ENCODE measurements at places on chromosomes 7 and 10.

- no peak for DNase-seq
Measured at GRCh38 chr10:47423476-47423875, 39.4 kb upstream of the ZNF488 start.

- DNase-seq: peak; percentile 17
Measured at GRCh38 chr7:132249256-132249971, 326.9 kb downstream of the PLXNA4 start.

DNA sequence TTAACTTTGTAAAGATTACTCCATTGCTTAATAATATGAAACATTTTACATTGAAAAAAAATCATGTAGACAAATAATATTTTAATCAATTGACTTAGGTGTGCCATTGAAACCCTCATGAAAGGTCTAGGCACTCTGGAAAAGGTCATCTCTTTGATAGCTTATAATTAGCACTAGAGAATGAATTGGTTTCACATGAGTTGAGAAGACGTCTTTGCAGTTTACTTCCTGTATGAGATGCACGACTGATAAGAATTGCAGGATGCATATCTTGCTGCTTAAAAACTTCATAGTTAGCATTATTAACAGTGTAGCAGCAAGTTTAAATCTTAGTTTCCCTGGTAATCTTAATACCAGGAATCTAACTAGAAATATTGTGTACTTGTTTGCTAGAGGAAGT, 614.2 kb upstream of the COBL start:
- no peak for DNase-seq

DNA sequence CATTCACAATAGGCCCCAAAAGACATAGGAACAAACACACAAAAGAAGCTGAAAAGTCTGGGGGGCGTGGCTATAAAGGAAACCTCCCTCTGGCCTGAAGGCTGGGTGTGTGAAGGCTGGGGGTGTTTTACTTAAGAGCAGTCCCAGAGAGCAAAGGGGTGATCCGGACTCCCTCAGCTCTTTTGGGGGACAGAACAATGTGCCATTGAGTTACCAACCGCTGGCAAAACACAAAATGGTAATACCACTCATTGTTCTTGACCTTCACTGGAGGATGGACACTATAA, 189.0 kb downstream of the COBL start:
- DNase-seq: no peak

GRCh38 chr7:95808396-95808795, 36.0 kb downstream of the DYNC1I1 start:
- DNase-seq: no peak

DNA sequence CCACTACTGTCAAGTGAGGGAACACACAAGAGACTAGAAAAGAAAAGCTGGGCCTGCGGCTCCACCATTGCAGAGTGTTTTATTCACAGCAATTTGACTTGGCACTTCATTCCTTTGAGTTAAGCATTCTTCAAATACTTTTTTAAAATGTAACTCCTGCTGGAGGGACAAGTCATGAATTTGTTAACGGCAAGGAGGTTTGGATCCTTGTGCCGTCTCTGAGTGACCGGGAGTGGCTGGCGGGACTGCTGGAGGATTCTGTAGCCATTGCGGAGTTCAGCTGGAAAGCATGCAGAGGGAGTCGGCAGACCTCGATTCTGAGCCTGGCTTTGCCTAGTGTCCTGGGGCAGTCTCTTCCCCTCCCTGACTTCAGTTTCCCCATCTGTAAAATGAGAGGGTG, 9.8 kb downstream of the HSPA12A start:
- no peak for DNase-seq

DNA sequence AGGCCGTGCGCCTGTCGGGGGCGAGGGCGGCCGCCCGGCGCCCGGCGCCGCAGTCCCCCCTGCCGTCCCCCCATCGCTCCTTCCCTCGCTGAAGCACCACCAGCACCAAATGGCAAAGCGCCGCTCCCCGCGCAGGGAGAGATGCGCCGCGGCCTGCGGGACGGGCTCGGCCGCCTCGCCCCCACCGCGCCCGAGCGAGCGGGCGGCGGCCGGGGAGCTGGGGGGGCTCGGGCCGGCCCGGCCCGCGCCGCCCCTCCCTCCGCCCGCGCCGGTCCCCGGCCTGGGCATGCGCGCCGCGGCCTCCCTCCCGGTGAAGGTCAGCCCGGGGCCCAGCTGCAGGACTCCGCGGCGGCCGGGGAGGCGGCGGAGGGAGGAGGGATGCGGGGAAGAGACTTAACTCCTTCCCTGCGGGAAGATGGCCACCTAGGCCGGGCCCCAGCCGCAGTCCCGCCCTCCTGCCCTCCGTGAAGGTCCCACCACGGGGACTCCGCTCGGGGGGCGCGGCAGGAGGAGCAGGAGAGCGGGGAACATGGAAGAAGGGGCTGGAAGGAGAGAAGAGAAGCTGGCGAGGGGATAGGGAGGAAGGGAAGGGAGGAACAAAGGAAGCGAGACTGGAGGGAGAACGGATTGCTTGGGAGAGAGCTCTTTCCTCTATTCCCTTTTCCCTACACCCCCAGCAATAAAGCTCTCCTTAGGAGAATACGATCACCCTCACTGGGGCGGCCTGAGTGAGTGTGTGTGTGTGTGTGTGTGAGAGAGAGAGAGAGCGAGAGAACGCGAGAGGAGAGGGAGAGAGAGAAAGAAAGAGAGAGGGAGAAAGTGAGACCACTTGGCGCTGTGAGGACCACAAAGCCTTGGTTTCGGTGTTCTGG, 3.4 kb upstream of the SMARCD3 start:
- DNase-seq: peak; percentile 32

- DNase-seq: no peak
Measured at GRCh38 chr10:34768261-34768971, 46.7 kb downstream of the PARD3 start.

GRCh38 chr10:97080051-97080776, 105.5 kb downstream of the SLIT1 start:
- no peak for DNase-seq

DNA sequence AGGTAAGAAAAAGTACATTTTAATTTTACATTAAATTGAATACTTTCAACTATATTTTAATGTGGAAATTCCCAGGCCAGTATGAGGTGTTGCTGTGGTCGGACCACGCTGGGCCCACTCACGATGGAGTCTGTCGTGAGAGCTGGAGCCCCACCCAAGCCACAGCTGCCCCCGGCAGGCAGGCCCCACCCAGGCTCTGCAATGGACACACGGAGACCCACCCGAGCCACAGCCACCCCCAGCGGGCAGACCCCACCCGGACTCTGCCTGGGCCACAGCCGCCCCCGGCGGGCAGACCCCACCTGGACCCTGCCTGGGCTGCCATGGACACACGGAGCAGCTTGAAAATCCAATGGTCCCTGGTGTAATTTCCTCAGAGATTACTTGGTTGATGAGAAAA, 141.3 kb downstream of the PTPRN2 start:
- no peak for DNase-seq

DNA sequence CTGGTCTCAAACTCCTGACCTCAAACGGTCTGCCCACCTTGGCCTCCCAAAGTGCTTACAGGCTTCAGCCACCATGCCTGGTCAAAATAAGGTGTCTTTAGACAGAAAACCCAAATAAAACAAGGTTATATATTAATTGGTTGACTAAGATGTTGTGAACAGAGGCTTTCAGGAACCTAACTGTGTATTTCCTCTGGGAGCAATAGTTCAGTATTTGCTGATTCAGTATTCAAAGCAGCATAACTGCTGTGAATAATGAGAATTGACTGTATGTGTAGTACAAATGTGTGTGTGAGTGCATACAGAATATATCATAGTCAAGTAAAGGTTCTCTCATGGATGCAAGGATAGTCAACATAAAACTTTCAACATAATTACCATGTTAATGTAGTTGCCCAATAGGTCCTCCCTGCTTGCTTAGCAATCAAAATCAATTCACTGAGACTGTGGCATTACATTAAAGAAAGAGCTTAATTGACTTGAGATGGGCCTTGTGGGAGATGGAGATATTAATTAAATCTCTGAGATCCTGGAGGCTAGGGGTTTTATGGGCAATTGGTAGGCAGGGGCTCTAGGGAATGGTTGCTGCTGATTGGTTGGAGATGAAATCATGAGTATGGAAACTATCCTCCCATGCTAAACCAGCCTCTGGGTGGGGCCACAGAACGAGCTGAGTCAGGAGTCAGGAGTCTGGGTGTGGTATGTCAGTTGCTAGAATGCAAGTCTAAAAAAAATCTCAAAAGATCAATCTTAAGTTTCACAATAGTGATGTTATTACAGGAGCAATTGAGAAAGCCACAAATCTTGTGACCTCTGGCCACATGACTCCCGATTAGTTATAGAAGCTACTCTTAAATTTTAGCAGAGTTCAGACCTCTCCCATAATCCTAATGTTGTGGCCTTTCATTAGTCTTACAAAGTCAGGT, 162.7 kb downstream of the AKR1D1 start:
- DNase-seq: peak; percentile 51

DNA sequence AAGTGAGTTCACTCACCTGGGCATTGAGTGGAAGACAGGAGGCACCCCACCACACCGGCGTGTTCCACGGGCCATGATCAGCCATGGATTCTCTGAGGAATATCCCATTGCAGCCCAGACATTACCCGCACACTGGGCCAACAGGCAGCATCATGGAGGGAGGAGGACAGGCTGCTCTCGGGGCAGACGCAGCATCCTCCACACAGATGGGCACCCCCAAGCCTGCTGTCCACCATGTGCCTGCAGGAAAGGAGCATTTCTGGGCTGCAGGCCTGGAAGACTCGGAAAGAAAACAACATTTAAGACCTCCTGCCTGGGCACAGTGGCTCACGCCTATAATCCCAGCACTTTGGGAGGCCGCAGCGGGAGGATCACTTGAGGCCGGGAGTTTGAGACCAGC, 71.0 kb upstream of the SH2B2 start:
- no peak for DNase-seq

GRCh38 chr7:29968683-29969395, 20.8 kb downstream of the SCRN1 start:
- DNase-seq: no peak

DNA sequence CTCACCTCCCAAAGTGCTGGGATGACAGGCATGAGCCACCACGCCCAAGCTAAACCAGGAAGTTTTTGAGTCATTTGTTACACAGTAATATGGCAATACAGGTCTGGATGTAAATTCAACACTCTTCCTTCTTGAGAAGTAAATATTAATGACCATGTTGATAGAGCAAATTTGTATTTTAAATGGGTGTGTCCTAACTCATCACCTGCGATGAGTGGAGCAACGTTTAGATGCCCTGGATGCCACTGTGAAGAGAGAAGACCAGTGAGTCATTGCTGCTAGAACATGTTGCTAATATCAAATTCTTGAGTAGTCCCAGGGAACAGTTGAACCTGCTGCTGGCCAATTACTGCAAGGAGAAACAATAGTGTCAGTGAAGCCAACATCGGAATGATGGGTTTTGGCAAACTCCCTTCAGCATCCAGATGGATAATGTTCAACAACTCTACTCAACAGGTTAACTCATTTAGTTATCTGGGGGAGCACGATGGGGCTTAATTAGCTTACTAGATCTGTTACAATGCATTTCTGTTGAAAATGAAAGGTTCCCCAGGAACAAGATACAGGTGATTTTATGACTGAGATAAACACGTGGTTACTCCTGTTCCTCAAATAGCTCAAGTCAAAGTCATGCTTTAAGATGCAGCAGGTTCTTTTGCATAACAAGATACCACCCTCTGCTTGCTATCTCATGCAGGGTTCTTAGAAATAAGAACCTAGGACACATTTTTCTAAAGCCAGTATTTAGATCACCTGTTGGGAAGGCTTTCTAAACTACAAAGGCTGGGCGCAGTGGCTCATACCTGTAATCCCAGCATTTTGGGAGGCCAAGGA, 146.8 kb downstream of the CALN1 start:
- no peak for DNase-seq

- no peak for DNase-seq
Measured at GRCh38 chr10:131020775-131021174, 290.7 kb downstream of the TCERG1L start.

DNA sequence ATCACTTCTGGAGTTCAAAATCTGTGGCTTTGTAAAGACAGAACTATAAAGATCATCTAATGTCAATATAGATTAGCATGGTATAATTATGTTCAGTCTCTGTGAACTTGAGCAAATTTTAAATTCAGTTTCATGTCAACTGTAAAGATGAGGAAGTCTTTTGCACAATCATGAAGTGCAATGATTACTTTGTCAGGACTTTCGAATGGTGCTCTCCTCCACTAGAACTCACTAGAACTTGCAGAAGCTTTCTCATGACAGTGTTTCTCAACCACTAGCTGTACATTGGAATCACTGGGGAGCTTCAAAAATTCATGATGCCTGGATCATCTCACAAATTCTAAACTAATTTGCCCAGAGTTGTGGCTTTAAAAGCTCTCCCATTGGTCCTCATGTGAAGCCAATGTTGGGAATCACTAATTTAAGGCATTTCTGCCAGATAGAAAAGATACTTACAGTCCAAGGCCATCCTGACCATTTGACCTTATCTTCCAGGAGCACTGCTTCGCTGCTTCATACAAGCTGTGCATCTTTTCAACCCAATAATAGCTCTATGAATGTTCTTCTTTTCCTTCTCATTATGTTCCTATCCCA, 12.9 kb downstream of the OR2AE1 start:
- DNase-seq: no peak

GRCh38 chr7:77811516-77812289, 13.1 kb downstream of the PHTF2 start:
- DNase-seq: no peak

DNA sequence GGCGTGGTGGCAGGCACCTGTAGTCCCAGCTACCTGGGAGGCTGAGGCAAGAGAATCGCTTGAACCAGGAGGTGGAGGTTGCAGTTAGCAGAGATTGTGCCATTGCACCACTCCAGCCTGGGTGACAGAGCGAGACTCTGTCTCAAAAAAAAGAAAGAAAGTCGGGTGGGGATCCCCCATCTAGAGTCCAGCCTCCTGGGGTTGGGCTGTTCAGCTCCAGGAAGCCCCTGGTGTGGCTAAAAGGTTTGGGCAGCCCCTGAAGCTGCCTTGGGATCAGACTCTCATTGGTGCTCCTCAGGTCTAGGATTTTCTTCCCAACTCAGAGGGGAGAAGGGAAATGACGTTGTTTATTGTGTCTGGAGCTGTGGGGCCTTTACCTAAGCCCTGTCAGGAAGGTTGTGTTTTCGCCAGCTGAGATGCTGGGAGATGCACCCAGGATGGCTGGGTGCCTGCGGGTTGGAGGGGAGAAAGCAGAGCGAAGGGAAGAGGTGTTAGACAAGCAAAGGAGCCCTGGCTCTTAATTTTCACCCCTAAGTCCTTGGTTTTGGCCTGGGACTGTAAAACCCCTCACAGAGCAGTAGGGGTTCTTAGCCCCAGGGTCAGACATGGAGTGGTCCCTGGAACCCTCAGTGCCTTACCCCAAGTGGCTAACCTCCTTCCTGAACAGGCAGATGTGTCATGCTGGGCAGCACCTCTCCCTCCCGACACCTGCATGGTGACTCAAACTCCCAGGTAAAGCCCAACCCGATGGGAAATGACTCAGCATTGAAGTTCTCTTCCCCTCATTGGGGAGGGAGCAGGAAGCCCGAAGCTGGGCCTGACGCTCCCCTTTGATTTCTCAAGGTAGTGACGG, 21.1 kb downstream of the PLAU start:
- DNase-seq: no peak

- DNase-seq: peak; percentile 64
Measured at GRCh38 chr10:30701451-30702173, 72.1 kb upstream of the LYZL2 start.

DNA sequence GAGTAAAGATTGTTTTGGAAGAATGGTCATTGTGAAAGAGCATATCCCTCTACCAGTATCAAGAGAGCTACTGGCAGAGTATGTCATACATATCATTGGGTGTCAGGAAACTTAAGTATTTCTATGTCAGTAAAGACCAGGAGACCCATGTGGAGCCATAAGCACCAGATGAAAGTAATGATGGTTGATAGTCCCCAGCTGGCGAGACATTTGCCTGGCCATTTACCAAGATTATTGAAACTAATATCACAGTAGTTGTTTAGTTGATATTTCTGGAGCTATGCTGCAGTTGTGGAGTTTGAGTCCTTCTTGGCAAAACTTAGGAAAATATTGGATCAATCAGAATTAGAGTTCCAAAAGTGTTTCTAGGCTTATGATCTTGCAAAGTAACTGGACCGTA, 114.8 kb downstream of the SNX10 start:
- DNase-seq: no peak
